Chondrocyte (in vitro differentiated cells): ENCODE measurements at places on chromosomes 4 and X. TPM values are rescaled to one million over a fixed set of nuclear protein-coding genes. Genes with fewer than 3 reads are reported as not detected.
A peak's percentile ranks its signal among the peaks of the same experiment; 100 is the strongest.

The DDIT4L gene
- total RNA-seq, result 0.20 to 0.38 TPM in 2 of 3 replicates, not detected in the other

- H3K36me3 ChIP-seq, result peaks cover 11% of the 10 kb centered on the region
- H3K4me1 ChIP-seq, result no peaks in the 10 kb centered on the region
- no peak overlapping the region for H3K27ac ChIP-seq
- H3K4me3 ChIP-seq, result no peak overlapping the region
- DNase-seq, result no peak
Measured at GRCh38 chr4:38069271-38069760, 109.1 kb downstream of the PTTG2 start.

- no peaks in the 10 kb centered on the region for H3K36me3 ChIP-seq
- H3K27me3 ChIP-seq, result peaks cover 3% of the 10 kb centered on the region
- no peak overlapping the region for H3K4me3 ChIP-seq
- DNase-seq, result no peak
- no peaks in the 10 kb centered on the region for H3K4me1 ChIP-seq
Measured at GRCh38 chr4:155383541-155383940, 6.8 kb upstream of the MAP9 start.

DNA sequence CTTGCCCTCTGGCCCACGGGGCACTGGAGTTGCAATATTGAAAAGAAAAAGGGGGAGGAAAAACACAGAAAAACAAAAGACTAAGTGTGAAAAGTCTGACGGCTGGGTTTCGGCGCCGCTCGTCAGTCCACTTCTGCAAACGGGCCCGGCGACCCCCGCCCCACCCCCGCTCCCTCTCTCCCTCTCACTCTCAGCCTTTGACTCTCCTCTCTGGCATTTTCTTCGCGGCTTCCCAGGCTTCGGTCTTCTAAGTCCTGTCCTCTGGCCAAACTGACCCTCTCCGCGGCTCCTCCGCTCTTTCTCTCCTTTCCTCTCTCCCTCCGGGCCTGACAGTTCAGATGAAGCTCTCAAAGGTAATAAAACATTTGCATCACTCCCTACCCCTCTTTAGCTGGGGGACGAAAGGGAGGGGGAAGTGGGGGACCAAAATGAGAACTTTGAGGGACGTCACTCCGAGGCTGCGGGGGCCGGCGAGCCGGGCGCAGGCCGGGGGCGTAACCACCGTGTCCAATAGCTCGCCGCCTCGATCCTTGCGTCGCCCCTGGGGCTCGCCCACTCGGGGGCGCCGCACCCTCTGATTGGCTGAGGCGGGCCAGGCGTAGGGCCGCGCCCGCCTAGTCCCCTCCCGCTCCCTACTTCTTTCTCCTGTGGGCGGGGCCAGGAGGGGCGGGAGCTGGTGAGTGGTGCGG is at the start of gene NKX6-1:
NKX6-1 (minus strand) TSS at position 358 of the 689 bp plus-strand sequence. CDS start 1,064 bp downstream, outside the sequence.
- no peak for DNase-seq
- peaks cover 24% of the 10 kb centered on the region for H3K4me1 ChIP-seq
- peaks cover 3% of the 10 kb centered on the region for H3K36me3 ChIP-seq

DNA sequence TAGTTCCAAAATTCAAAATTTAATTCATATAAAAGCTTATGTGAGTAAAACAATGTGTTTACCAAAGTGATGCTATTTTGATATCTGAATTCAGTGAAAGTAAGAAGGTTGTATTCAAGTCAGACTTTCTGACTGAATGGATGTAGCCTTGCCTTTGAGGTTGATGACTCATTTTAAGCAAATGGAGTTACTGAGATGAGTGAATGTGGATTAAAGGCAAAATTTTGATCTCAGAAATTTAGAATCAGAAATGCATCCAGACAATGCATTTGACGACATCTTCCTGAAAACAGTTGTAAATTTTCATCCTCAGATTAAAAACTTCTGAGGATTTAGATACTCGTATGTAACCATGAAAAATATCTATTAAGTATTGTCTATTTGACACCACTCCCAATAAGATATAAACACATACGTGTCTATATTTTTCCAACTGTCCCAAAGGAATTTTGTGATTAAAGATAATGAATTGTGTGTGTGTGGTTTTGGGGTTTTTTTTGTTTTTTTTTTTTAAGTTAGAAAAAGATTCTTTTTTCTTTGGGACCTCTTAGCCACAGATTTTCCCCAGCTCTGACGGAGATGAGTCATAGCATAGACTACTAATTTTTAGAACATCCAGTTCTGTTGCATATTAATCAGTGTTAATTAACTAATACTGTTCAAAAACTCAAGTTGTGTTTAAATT is 34.4 kb downstream of the NFKB1 start:
- DNase-seq, result no peak
- H3K4me3 ChIP-seq, result no peak overlapping the region
- H3K36me3 ChIP-seq, result peaks cover 11% of the 10 kb centered on the region
- no peaks in the 10 kb centered on the region for H3K27me3 ChIP-seq

GRCh38 chr4:80134936-80135701 is 62.1 kb upstream of the ANTXR2 start:
- no peak for DNase-seq
- H3K27ac ChIP-seq, result no peak overlapping the region
- no peak overlapping the region for H3K4me3 ChIP-seq
- no peaks in the 10 kb centered on the region for H3K27me3 ChIP-seq
- no peaks in the 10 kb centered on the region for H3K4me1 ChIP-seq
- H3K36me3 ChIP-seq, result no peaks in the 10 kb centered on the region

- H3K36me3 ChIP-seq, result no peaks in the 10 kb centered on the region
- no peaks in the 10 kb centered on the region for H3K27me3 ChIP-seq
- DNase-seq, result no peak
- no peaks in the 10 kb centered on the region for H3K4me1 ChIP-seq
- H3K27ac ChIP-seq, result no peak overlapping the region
Measured at GRCh38 chrX:106247162-106247561, 79.1 kb downstream of the PWWP3B start.

GRCh38 chrX:49191574-49192011 is 5.4 kb upstream of the PRICKLE3 start:
- H3K27ac ChIP-seq, result peak overlapping the region; percentile 10
- peak overlapping the region; percentile 76 for H3K4me3 ChIP-seq
- DNase-seq, result no peak
- H3K36me3 ChIP-seq, result no peaks in the 10 kb centered on the region
- H3K27me3 ChIP-seq, result no peaks in the 10 kb centered on the region

DNA sequence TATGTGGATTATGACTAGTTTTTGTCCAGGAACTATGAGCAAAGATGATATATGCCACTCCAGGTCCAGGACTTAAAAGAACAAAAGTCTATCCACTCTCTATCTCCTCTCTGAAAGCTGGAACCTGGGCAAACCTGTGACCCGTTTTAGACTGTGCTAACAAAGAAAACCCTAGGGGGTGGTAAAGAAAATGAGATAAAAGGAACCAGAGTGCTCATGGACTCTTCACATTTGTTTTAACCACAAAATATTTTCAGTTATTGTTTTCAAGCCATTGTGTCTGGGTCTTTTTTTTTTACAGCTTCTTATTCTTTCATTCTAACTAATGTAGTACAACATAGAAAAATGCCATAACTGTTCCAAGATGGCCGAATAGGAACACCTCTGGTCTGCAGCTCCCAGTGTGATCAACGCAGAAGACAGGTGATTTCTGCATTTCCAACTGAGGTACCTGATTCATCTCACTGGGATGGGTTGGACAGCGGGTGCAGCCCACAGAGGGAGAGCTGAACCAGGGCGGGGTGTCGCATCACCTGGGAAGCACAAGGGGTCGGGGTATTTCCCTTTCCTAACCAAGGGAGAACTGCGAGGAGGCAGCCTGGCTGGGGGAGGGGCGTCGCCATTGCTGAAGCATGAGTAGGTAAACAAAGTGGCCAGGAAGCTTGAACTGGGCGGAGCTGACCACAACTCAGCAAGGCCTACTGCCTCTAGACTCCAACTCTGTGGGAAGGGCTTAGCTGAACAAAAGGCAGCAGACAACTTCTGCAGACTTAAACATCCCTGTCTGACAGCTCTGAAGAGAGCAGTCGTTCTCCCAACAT is 45.1 kb downstream of the CHM start:
- DNase-seq, result peak; percentile 88
- H3K27ac ChIP-seq, result peak overlapping the region; percentile 15
- no peaks in the 10 kb centered on the region for H3K27me3 ChIP-seq

The PDLIM5 gene
- total RNA-seq, result 268 to 329 TPM (median 317 TPM) in 3 replicates

DNA sequence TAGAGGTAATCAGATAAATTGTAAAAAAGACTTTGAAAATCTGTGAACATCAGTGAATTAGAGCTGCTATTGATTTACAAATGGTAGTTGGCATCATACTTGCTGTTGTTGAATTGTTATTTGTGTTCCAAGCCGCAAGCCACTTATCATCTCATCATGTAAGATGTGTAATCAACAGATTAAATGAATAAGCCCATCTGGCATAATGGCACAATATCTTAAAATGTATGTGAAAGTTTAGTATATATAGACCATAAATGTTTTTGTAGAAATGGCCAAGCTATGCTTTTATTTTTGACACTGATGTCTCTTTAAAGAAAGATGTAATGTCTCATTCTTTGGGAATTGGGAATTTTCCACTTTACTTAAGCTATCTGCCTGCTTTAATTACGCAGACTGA is 682.6 kb upstream of the GNPDA2 start:
- no peaks in the 10 kb centered on the region for H3K36me3 ChIP-seq
- no peak overlapping the region for H3K4me3 ChIP-seq
- no peaks in the 10 kb centered on the region for H3K4me1 ChIP-seq

GRCh38 chr4:168942985-168943384 is 67.1 kb downstream of the CBR4 start:
- no peak overlapping the region for H3K4me3 ChIP-seq
- H3K36me3 ChIP-seq, result peaks cover 37% of the 10 kb centered on the region
- no peaks in the 10 kb centered on the region for H3K4me1 ChIP-seq
- no peak for DNase-seq
- no peak overlapping the region for H3K27ac ChIP-seq
- no peaks in the 10 kb centered on the region for H3K27me3 ChIP-seq

DNA sequence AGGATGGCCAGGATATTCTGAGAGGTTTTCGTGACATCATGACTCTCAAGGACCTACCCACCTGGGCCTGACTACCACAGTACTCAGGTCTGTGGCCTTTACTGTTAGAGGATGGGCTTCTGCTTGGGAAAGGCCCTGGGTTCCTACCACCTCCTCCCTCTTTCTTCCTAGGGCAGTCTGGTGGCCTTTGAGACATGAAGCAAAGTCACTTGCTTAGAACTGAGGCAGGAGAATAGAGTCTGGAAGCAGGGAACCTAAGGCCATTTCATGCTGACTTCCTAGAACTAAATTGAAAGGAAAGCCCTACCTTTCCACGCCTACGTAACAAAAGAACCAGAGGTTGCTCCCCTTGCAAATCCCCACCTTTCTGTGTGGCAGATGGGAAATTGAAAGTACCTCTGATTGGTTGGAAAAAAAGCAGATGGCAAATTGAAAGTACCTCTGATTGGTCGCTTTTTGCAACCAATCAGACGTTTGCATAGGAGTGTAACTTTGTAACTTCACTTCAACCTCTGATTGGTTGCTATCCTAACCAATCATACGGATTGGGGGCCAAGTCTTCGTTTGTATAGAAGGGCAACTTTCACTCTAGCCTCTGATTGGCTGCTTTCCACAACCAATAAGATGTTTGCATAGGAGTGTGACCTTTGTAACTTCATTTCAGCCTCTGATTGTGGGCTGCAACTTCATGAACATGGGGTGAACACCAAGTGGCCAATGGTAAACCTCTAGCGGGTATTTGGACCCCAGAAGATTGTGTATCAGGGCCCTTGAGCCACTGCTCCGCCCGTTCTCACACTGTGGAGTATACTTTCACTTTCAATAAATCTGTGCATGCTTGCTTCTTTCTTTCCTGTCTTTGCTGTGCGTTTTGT is 9.9 kb upstream of the AKAP14 start:
- peak; percentile 14 for DNase-seq
- no peaks in the 10 kb centered on the region for H3K36me3 ChIP-seq
- H3K27ac ChIP-seq, result no peak overlapping the region
- no peaks in the 10 kb centered on the region for H3K27me3 ChIP-seq

The USP27X gene
- 2.8 to 3.4 TPM (median 3.2 TPM) in 3 replicates for total RNA-seq

DNA sequence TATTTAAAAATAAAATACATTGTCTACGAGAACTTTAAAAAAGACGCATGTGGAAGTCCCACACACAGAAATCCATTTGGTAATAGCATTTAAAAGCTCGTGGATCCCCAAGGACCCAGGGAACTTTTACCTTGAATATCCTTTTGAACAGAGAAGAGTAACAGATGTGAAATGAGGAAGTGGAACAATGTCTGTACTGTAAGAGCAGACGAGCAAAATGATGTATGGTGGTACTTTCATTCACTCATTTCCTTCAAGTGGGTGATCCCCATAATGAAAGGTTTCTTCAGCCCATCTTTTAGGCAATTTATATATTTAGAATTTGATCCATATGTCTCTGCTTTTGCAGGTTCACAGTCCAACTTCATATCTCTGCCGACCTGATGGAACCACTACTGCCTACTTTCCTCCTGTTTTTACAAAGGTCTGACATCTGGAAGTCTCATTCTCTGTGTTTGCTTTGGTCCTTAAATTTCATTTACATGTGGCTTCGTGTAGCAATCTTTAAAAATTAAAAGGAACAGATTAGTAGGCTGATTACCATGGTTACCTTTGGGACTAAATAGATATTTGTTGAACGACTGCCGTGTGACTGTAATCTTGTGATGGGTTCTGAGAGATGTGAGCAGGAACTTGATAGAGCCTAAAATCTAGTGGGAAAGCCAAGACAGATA is 188.4 kb downstream of the PALLD start:
- no peak overlapping the region for H3K4me3 ChIP-seq
- H3K36me3 ChIP-seq, result peaks cover 64% of the 10 kb centered on the region
- H3K27ac ChIP-seq, result peak overlapping the region; percentile 73
- no peaks in the 10 kb centered on the region for H3K27me3 ChIP-seq
- no peak for DNase-seq

The NDP gene
- total RNA-seq, result 1.5 to 1.7 TPM in 2 of 3 replicates, not detected in the other

GRCh38 chrX:101999644-102000539 is 68.1 kb upstream of the ZMAT1 start:
- H3K27me3 ChIP-seq, result no peaks in the 10 kb centered on the region
- peaks cover 3% of the 10 kb centered on the region for H3K4me1 ChIP-seq
- no peak overlapping the region for H3K27ac ChIP-seq
- no peak overlapping the region for H3K4me3 ChIP-seq

- no peaks in the 10 kb centered on the region for H3K27me3 ChIP-seq
- no peak overlapping the region for H3K4me3 ChIP-seq
- H3K36me3 ChIP-seq, result no peaks in the 10 kb centered on the region
- H3K27ac ChIP-seq, result no peak overlapping the region
- H3K4me1 ChIP-seq, result no peaks in the 10 kb centered on the region
Measured at GRCh38 chr4:85769009-85769408, 294.1 kb downstream of the ARHGAP24 start.

GRCh38 chr4:30939069-30939468 is 218.9 kb downstream of the PCDH7 start:
- no peak overlapping the region for H3K4me3 ChIP-seq
- no peaks in the 10 kb centered on the region for H3K27me3 ChIP-seq
- peaks cover 2% of the 10 kb centered on the region for H3K36me3 ChIP-seq
- DNase-seq, result no peak

- DNase-seq, result no peak
- no peak overlapping the region for H3K4me3 ChIP-seq
- H3K4me1 ChIP-seq, result no peaks in the 10 kb centered on the region
- no peak overlapping the region for H3K27ac ChIP-seq
- H3K36me3 ChIP-seq, result peaks cover under 1% of the 10 kb centered on the region
Measured at GRCh38 chrX:151742311-151742710, 7.8 kb downstream of the CNGA2 start.

DNA sequence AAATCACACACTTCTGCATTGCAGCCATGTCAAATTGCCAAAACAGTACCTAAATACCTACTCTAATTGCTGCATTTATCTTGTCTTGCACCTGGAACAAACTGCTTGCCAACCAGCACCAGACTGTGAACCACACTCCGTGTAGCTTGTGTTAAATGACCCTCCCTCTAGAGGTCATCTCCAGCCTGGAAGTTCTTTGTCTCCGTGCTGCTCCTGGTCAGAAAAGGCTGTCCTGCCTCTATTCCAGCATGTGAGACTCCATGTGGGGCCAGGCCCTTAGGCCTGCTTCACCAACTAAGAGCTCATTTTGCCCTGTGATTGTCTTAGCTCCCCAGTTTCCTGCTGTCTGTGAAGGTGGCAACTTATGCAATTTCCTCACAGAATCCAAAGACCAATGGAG is 28.3 kb downstream of the CNGA2 start:
- no peak overlapping the region for H3K27ac ChIP-seq
- no peak for DNase-seq
- no peak overlapping the region for H3K4me3 ChIP-seq
- H3K27me3 ChIP-seq, result no peaks in the 10 kb centered on the region
